T-helper 1 cell (primary cell): ENCODE measurements at places on chromosomes 3 and 15.

- no peak for DNase-seq
Observed at GRCh38 chr15:68316061-68316804, 38.7 kb downstream of the FEM1B start.

DNA sequence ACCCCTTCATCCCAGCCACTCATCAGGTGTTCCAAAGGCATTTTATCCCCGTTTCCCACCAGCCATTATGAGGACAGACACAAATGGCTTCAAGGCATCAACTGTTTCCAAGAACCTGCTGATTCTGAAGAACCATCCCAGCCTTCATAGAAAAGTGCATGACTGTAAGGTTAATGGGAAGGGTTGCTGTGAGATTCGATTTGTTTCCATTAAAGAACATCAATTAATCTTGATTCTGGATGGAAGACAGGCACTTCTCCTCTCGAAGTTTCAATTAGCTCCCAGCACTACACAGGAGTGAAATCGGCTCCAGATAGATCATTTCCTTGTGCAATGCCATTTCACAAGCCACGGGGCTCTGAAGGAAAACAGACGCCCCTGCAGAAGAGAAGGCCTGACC is 25.8 kb downstream of the SRGAP3 start:
- DNase-seq = no peak

GRCh38 chr3:112376992-112377391 is 44.0 kb downstream of the CD200 start:
- no peak for DNase-seq

DNA sequence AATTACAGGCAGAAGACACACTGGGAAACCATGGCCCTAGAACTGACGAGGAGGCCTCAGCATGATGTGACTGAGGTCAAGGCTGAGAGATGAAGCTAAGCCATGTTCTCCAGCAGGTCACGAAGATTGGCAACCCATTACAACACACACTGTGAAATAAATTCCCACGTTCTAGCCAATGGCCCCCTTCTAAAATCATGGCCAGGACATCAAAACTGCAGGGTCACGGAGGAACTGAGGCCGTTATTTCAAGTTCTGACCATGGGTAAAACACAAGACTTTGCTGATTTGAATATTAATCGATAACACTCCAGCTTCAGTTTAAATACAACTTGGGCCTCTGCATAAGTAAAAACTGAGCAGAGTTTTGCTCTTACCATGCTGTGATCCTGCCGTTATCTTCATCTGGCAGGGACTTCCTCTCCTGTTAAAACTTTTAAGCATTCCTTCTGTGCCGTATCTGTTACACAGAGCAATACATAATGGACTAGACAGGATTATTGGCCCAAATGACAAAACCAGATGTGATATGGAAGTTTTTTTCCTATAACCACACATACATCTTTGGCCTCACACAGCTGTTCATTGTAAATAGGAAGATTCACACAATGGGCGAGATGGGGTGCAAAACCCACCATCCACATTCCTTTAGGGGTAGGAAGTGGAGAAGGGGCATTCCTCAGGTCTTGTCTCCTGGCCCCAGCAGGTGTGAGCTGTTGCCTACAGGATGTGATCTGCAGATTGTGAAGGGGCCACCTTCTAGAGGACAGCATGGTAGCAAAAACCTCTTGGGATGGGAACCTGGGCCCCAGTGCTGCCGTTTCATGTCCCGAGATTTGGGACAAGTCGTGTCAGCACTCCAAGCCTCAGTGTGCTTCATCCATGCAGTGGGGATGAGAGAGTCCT is 207.4 kb downstream of the OPA1 start:
- no peak for DNase-seq

DNA sequence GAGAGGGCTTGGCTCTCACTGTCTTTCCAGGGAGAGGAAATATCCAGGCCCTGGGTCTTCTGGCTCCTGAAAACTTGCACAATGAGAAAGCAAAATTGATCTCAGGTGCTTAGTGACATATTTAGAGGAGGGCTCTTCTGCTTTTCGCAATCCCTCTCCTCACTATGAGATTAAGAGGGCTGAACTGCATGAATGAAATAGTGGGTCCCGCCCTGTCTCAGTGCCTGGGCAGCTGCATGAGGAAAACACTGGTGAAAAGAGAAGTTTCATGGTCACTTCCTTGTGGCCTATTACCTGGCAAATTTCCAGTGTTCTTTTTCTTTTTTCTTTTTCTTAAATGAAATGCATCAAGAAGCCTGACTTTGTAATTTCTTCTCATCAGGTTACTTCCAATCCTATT is 73.5 kb downstream of the TRAK1 start:
- no peak for DNase-seq

DNA sequence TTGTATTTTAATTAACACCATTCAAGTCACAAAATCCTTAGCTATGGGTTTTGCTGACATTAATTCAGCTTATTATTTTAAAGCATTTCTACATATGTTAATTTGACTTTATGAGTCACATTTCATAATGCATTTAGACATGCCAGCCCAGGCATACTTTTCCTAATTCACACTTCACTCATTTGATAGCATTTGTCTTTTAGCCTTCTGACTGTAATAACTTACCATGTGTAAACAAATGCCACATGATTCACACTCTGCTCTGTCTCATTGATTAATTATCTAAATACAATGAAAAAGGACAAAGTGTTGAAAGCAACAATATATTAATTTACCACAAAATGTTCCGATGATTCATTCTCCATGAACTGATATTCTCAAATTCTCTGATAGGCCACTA is 927.8 kb upstream of the EPHA6 start:
- no peak for DNase-seq

GRCh38 chr15:27592036-27592760 is 506.9 kb downstream of the OCA2 start:
- no peak for DNase-seq

DNA sequence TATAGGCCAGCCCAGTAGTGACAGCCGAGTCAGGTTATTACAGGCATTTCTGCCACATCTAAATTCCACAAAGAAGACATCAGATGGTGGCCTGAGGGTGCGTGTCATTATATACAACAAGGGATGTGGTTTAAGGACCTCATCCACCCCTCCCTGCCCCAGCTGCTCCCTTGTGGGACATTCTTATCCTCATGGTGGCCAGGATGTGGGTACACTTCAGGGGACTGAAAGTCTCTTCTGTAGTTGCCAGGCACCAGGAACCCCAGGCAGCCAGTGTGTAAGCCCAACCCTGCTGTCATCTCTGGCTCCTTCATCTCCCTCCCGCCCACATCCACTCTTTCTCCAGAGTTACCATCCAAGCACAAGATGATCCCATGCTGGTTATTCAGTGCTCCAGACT is 224.9 kb upstream of the TOPAZ1 start:
- DNase-seq = no peak

GRCh38 chr3:55664387-55664786 is 177.3 kb upstream of the WNT5A start:
- DNase-seq = no peak

DNA sequence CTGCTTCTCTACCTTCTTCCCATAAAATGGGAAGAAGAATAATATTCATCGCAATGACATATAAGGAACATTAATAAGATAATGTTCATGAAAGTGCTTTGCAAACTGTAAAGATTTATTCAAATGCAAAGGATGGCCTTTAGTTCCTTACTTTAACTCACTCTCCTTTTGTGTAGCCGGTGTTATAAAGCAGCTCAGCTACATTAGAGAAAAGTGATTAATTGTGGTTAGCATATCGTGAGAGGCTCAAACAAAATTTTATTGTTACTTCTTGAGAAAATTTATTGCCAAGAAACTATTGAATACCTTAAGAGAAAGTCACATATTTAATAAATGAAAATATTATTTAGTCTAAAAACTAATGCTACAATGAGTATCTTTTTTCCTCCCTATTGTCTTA is 250.7 kb upstream of the NR2E3 start:
- DNase-seq = no peak

- no peak for DNase-seq
Observed at GRCh38 chr3:72628065-72628464, 220.2 kb downstream of the SHQ1 start.

- no peak for DNase-seq
Observed at GRCh38 chr15:68389936-68390817, 41.8 kb downstream of the ITGA11 start.

GRCh38 chr3:32245200-32245599 is 6.7 kb downstream of the CMTM8 start:
- no peak for DNase-seq

GRCh38 chr3:55893045-55893664 is 406.0 kb upstream of the WNT5A start:
- DNase-seq = no peak

GRCh38 chr15:82533801-82534200 is 6.5 kb downstream of the RPS17 start:
- DNase-seq = no peak

- DNase-seq = no peak
Observed at GRCh38 chr3:133157716-133158115, 119.5 kb downstream of the TMEM108 start.

GRCh38 chr3:69842351-69842750 is 103.1 kb downstream of the MITF start:
- no peak for DNase-seq

DNA sequence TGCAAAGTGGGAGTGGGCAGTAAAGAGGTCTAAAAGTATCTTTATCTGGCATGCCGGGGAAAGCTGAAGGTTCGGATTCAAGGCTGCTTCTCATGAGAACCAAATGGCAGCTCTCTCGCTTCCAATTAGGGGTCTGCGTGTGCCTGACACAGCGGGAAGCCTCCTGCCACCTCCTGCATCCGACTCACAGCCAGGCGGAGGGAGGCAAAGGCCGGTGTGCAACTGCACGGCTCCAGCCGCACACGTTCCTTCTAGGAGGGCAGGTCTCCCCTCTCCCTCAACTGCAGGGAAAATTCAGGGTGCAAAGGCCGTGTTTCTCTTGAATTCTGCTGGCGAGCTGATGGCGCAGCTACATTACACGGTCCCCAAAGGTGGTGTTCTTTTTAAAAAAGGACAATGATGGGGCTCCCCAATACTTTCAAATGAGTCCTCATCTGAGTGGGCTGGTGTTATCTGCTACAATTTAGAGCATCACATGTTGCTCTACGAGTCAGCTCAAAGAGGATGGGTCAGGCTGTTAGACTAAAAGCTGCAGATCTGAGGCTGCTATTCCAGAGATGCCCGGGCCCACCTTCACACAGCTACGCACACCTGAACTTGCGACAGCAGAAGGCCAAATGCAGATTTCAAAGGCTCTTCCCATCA is 226.6 kb downstream of the ADAMTS17 start:
- DNase-seq = no peak

GRCh38 chr3:29145360-29145759 is 135.5 kb upstream of the RBMS3 start:
- no peak for DNase-seq

GRCh38 chr3:196458063-196458462 is 25.8 kb upstream of the UBXN7 start:
- DNase-seq = no peak

GRCh38 chr3:134563601-134564000 is 77.7 kb downstream of the CEP63 start:
- DNase-seq = no peak
